ENCODE measurements at places on chromosomes 5 and 9.

- DNase-seq = no peak
Measured at GRCh38 chr9:75885652-75886051, 4.8 kb upstream of the PCSK5 start.

DNA sequence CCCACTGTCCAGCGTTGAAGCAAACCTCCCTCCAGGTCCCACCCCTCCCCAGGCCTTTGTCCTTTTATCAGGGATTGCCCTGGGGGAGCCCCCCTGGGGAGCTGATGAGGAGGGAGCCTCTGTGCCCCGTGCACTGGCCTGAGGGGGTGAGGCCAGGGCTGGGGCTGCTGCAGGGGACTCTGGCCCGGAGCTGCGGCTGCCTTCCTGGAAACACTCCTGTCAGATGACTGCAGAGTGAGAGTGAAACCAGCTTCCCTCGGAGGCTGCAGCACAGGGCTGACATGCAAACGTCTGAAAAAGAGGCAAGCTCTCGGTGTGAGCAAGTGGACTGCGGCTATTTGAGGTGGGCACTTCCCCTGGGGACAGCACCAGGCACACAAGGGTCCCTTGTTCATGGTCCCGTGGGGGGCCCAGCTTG, 4.6 kb upstream of the TRAF2 start:
- DNase-seq = peak; percentile 32

- DNase-seq = no peak
Measured at GRCh38 chr9:28209130-28209529, 635.8 kb upstream of the C9orf72 start.

GRCh38 chr5:142012792-142013388, at the start of gene GNPDA1:
Gene GNPDA1, minus strand, starts transcription at chr5:142013027. Its CDS starts 992 bp downstream, at chr5:142012035.
- DNase-seq = peak; percentile 46

DNA sequence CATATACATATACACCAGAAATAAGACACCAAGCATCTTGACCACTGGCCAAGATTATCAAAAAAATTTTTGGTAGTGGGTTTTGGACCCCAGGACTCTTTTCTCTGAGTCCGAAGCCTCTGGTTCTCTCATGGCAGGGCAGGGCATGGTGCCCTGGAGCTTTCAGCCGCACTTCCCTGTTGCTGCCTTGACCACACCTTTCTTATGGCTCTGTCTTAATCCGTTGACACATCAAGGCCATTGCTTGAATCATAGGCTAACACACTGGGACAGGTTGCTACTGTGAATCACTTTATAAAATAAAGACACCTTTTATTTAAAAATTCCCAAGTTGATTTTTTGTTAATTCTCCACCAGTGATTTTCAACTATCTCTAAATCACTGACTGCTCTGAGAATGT, 45.4 kb upstream of the CAST start:
- DNase-seq = no peak

DNA sequence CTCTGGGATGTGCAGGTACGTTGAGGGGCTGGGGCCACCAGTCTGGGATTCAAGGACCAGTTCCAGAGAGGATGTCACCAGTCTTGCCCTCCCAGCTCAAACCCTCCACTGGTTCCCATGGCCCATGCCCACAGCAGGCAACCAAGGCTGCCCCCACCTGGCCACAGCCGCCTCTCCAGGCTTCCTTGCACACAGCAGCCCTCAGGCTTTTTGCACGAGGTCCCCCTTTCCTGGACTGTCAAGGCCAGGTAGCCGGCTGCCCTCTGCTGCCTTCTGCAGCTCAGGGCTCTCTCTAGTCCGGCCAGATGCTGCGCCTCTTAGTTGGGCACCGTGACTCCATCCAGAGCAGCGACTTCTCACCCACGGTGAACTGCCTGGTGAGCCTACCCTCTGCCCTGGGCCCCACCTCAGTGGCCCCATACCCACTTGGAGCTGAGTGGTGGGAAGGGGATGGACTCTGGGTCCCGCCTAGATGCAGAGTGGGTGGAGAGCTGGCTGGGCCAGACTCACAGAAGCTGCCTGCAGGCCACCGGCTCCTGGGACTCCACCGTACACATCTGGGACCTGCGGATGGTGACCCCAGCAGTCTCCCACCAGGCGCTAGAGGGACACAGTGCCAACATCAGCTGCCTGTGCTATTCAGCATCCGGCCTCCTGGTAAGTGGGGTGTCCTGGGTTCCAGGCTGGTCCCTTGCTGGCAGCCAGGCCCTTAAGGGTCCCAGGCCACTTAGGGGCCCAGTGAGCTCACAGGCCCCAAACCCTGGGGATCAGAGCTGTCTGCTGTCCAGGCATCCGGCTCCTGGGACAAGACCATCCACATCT, 2.9 kb downstream of the WDR38 start:
- DNase-seq = no peak

GRCh38 chr9:128022886-128023285, 42.1 kb upstream of the EEIG1 start:
- DNase-seq = no peak

DNA sequence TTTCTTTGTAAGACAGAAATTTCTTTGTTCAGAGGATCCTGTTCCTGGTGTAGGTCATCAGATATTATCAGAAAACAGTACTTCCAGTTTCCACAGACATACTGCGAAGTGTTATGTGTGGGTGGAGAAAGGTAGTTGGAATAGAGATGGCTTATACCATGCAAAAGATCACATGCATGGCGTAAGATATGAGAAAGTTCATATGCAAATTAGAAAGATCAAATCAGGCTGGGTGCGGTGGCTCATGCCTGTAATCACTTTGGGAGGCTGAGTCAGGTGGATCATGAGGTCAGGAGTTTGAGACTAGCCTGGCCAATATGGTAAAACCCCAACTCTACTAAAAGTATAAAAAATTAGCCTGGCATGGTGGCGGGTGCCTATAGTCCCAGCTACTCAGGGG, 65.2 kb upstream of the GLIS3 start:
- no peak for DNase-seq

GRCh38 chr9:120387257-120388002, 192.5 kb downstream of the CDK5RAP2 start:
- no peak for DNase-seq

DNA sequence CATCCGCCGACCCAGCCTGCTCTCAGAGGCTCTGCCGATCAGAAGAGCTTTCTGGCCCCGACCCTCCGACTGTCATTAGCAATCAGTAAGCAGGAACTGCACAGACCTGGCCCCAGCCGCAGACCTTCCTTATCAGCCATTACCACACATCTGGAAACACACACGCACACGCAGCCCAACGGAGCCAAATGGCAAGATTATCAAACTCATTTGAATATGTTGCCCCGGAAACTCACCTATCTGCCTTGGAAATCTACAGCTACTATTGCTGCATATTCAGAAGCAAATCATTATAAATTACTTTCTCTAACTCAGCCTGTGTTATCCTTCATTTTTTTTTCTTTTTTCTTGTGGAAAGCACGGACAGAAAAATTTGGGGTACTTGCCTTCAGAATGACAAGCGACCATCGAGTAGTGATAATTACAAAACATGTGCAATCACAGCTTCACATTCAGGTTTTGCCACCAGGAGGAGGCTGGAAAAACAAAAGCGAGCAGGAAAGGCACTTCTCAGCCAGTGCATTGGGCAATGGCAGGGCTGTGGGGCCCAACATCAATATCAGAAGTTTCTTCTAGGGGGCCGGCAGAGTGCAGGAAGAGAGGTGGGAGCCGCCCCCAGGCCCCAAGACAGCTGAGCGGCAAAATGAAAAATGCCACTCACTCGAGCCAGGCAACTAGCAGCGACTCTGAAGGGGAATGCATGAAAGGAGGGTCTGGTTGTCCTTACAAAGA, 122.3 kb downstream of the VAV2 start:
- no peak for DNase-seq

DNA sequence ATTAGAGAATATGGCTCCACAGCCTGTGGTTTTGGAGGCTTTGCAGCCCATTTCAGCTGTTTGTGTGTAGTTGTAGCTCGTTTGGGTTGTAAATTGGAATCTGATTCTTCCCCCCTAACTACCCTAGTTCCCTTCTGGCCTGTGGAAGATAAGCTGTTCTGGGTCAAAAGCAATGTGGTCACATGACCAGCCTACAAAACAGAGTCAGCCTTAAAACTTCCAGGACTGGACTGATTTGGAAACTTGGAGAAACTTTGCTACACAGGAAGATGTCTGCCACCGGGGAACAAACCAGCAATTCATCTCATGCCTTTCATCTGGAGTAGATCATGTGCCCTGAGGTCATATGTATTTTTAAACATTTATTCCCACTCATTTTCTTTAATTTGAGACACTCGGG, 83.8 kb downstream of the DAPK1 start:
- DNase-seq = no peak

DNA sequence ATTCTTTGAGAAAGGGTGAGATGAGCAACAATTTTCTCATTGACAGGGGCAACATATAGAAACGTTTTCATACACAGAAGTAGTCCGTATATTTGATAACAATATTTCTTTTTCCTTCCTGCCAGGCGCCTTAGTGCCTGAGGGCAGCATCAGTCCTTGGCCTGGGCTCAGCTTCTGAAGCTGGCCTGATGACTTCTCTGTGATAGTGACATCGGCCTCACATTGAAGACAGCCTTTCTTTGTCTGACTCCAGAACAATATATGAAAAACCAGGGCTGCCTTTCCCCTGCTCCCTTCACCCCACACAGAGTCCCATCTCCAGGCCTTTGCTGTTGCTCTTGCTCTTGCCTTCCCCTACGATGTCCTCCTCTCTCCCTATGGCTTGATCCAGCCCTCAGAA, 24.1 kb upstream of the TCOF1 start:
- no peak for DNase-seq

DNA sequence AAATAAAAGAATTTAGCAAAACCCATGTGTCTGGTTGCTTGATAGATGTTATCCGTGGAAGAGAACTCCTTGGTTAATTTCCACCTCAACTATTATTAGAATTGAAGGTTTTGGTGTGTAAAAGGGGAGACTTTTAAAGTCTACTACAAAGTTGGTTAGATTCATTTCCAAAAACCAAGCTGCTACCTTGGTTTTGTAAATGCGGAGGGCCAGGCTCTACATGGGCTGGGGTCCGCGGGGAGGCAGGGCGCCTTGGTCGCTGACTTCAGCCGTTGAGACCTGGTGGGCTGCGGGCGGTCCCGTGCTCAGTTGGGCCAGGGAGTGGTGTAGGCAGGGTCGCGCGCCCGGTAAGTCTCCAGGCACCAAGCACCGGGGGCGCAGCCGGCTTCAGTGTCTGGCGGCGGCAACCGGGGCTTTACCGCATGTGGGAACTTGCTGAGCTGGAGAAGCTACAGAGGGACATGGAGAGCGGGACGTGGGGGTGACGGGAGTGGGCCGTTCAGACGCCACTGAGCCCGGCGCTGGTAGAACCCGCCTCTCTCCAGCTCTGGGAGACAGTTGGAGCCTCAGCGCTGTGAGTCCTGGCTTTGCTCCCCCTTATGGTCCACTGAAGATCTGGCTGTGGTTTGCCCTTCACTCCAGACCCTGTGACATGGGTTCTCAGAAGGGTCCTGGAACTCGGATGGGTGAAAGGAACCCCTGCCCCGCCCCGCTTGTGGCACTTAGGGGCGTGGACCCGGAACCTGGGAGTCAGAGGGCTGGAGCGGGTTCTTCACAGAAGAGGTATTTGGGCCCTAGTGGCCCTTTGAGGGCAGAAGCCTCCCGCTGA, 11.8 kb downstream of the NR2F1 start:
- DNase-seq = no peak

All from stimulated activated CD4-positive, alpha-beta T cell treated with anti-CD3 and anti-CD28 coated beads, TNF-alpha, amount 100 ng/mL, for 4 hours (primary cell).